Hematopoietic multipotent progenitor cell (in vitro differentiated cells): ENCODE measurements at places on chromosomes 5 and 9.
A peak's percentile ranks its signal among the peaks of the same experiment; 100 is the strongest.

DNA sequence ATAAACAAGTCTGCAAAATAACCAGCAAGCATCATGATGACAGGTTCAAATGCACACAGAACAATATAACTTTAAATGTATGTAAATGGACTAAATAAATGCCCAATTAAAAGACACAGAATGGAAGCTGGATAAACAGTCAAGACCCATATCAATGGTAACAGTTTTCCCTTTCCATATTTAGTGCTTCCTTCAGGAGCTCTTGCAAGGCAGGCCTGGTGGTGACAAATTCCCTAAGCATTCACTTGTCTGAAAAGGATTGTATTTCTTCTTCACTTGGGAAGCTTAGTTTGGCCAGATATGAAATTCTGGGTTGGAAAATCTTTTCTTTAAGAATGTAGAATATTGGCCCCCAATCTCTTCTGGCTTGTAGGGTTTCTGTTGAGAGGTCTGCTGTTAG, 120.2 kb upstream of the RASA1 start:
- no peak for DNase-seq

- peak; percentile 38 for DNase-seq
Measured at GRCh38 chr5:113212244-113212920, 222.4 kb downstream of the TSSK1B start.

- DNase-seq, result no peak
Measured at GRCh38 chr9:131036529-131037334, 27.8 kb downstream of the LAMC3 start.

DNA sequence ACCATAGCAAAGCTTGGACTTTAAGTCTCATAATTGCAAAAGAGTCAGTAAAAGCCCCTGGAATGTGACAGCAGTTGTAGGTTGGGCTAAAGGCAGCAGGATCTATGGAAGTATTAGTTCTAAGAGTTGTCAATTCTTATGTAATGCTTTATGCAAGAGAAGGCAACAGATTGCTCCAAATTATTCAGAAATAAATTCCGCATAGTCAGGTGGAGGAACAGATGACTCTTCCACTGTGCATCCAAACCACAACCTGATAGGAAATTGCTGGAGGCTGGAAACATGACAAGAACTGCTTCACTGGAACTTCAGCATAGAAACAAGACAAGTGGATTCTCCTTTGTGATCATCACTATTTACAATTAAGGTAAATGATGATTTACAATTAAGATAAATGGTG, 101.0 kb downstream of the STARD4 start:
- no peak for DNase-seq

- DNase-seq, result no peak
Measured at GRCh38 chr5:116456036-116456435, 118.6 kb downstream of the SEMA6A start.

- DNase-seq, result no peak
Measured at GRCh38 chr5:116320486-116320885, 235.7 kb downstream of the COMMD10 start.

DNA sequence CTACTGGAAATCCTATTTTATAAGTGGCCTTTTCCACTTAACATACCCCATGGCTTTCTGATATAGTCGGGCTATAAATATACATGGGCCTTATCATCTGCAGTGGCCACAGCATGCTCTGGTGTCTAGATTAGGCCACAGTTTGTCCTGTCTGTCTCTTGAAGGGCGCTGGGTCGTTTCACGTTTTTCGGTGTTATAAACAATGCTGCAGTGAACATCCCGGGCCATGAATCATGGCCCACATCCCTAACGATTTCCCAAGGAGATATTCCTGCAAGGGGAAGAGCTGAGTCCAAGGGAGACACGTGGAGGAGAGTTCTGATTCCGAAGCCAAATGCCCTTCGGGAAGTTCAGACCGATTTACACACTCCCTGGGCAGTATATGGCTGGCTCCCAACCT, 8.4 kb downstream of the PLPP7 start:
- DNase-seq, result no peak

- no peak for DNase-seq
Measured at GRCh38 chr9:37056046-37056920, 22.2 kb upstream of the PAX5 start.

DNA sequence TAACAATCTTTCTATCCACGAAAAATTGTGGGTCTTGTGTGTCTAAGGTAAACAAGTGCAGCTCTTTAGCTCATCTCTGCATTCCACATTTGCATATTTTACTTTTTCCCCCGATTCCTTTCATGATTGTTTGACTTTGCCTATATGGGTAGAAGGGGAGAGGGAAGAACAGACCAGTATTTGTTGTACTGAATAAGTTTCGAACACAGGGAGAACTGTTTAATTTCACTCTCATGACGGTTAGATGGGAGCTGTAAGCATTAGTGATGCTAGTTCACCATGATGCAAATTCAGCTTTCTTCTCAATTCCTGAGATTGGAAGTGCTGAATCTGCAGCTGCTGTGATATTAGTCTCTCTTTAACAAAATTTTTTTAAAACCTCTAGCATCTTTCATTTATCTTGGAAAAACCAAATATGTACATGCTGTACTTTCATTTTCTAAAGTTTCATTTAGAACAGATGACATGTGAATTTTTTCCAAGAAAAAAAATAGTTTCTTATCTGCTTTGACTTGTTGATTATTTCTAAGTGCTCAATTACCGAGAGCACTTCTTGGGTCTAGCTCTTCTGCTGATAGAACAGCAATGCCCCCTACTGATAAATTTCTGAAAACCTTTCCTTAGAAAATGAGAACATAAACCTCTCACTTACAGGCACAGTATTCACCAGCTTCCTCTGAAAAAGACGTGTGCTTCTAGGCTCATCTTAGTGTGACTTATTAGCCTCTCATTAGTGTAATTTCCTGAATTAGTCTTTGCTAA, 149.5 kb downstream of the BAAT start:
- no peak for DNase-seq

GRCh38 chr5:97009212-97009898, 73.5 kb downstream of the LNPEP start:
- peak; percentile 13 for DNase-seq
